ENCODE measurements at places on chromosomes 16 and 17. TPM values are rescaled to one million over a fixed set of nuclear protein-coding genes. Genes with fewer than 3 reads are reported as not detected.

DNA sequence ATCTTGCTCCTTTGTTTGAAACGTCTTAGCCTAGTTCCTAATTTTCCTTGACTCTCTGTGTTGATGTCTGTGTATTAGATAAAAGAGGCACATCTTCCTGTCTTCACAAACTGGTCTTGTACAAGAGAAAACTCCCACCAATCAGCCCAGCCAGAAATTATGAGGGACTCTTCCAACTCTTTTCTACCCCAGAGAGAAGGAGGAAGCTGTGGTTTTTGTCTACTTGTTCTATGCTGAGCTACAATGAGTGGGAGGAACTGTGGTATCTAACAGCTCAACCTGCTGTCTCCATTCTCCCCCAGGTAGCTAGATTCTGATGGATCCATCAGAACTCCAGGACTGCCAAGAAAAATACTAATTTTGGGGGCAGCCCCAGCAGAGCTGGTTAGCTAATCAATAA, 392.5 kb downstream of the HS3ST3B1 start:
- DNase-seq = no peak

DNA sequence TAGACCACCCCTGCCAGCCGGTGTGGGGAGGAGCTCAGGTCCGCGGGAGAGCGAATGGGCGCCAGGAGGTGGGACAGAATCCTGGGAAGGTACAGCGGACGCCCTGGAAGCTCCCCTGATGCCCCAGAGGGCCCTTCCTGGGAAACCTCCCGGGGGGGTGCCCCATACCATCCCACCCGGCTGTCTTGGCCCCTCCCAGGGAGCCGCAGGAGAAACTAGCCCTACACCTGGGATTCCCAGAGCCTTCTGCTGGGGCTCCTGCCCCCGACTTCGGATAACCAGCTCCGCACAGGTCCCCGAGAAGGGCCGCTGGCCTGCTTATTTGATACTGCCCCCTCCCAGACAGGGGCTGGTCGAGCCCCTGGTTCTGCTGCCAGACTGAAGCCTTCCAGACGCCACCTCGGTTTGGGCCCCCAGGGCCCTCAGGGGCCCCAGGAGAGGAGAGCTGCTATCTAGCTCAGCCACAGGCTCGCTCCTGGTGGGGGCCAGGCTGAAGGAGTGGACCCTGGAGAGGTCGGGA, 3.0 kb upstream of the CBX4 start:
- DNase-seq = no peak

DNA sequence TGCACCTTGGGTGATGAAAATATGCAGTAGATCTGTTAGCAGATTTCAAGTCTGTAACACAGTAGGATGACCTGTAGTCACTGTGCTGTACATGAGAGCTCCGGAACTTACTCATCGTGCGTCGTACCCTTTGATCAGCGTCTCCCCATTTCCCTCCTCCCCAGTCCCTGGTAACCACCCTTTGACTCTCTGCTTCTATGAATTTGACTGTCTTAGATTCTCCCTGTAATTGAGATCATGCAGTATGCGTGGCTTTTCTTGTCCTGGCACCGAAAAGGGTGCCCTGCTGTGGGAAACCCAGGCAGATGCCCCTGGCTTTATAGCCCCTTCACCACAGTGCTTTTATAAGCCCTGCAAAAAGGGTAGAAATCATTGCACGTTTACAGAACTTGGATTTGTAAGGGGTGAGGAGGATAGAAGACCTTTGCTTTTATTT, 20.5 kb downstream of the CLEC16A start:
- no peak for DNase-seq

Gene KCTD13
- total RNA-seq = 25.0 TPM

Gene TMEM92
- 0.94 TPM for total RNA-seq

Measured in aorta (tissue), 5 donors.